GM12878 (cell line): ENCODE measurements at places on chromosomes 16 and 17. TPM values are rescaled to one million over a fixed set of nuclear protein-coding genes. Genes with fewer than 3 reads are reported as not detected.

The OR1A2 gene
- not detected in 2 replicates for total RNA-seq

The KIF2B gene
- not detected in 2 replicates for total RNA-seq

The CCL3 gene
- total RNA-seq, result 189 and 197 TPM in 2 replicates

DNA sequence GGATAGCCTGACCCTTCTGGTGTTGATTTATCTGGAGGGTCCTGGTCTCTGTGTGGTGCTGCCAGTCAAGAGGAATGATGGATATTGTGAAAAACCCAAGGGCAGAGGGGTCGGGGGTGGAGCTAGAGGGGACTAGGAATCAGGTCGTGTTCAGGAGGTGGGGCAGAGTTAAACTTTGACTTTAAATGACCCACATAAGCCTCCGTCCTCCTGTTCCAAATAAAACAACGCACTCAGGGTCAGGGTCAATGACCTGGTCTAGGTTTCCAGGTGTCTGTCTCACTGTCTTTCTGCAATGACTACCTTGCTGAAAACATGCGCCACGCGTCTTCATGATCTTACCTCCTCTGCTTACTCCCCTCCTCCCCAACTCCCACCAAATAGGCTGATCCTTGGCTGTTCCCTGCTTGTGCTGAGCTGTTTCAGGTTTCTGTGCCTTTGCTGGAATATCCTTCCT, 14.7 kb downstream of the AOC3 start:
- H3K27ac ChIP-seq, result no peak overlapping the region
- H3K36me3 ChIP-seq, result no peaks in the 10 kb centered on the region
- no peak overlapping the region for H3K4me3 ChIP-seq
- no peaks in the 10 kb centered on the region for H3K4me1 ChIP-seq
- H3K27me3 ChIP-seq, result peaks cover 2% of the 10 kb centered on the region; the same call in 1 of the 2 replicates

- no peak overlapping the region for H3K4me3 ChIP-seq
- no peaks in the 10 kb centered on the region for H3K36me3 ChIP-seq
These were observed 44.9 kb downstream of the TBX4 start for GRCh38 chr17:61496957-61497653.
